Osteocyte (in vitro differentiated cells): ENCODE measurements at places on chromosomes 11 and 22. TPM values are rescaled to one million over a fixed set of nuclear protein-coding genes. Genes with fewer than 3 reads are reported as not detected.

DNA sequence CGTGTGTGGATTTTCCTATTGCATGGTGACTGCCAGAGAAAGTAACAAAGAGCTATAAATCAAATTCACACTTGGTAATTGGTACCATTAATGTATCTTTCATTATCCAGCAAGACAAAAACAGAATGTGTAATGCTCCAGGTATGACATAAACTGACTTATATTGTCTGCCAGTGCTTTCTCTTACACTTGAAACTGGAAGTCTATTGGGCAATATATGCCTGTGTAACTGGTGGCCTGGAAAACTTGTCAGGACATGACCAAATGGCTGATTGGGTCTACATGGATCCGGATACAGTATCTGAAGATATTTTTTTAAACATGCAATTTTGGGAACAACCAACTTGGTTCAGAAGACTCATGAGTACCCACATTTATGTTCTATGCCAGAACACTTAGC, 174.6 kb upstream of the ARHGAP42 start:
- peaks cover 15% of the 10 kb centered on the region for H3K4me1 ChIP-seq
- H3K27ac ChIP-seq, result no peak overlapping the region
- H3K36me3 ChIP-seq, result no peaks in the 10 kb centered on the region

- no peak overlapping the region for H3K4me3 ChIP-seq
- no peaks in the 10 kb centered on the region for H3K36me3 ChIP-seq
- no peak overlapping the region for H3K27ac ChIP-seq
- H3K27me3 ChIP-seq, result peaks cover 4% of the 10 kb centered on the region
- H3K4me1 ChIP-seq, result peaks cover 34% of the 10 kb centered on the region
- no peak for DNase-seq
Measured at GRCh38 chr11:44857490-44858090, 93.1 kb downstream of the TP53I11 start.

- DNase-seq, result no peak
- no peaks in the 10 kb centered on the region for H3K27me3 ChIP-seq
- H3K4me3 ChIP-seq, result no peak overlapping the region
- peaks cover 2% of the 10 kb centered on the region for H3K4me1 ChIP-seq
- H3K36me3 ChIP-seq, result no peaks in the 10 kb centered on the region
Measured at GRCh38 chr11:126523441-126524205, 168.1 kb downstream of the ST3GAL4 start.

- H3K27ac ChIP-seq, result no peak overlapping the region
- no peak for DNase-seq
- no peak overlapping the region for H3K4me3 ChIP-seq
- H3K36me3 ChIP-seq, result no peaks in the 10 kb centered on the region
Measured at GRCh38 chr11:79030448-79030847, 410.4 kb downstream of the TENM4 start.

- H3K27ac ChIP-seq, result peak overlapping the region; percentile 70
- H3K4me1 ChIP-seq, result peaks cover 34% of the 10 kb centered on the region
- no peaks in the 10 kb centered on the region for H3K36me3 ChIP-seq
- no peak for DNase-seq
- no peak overlapping the region for H3K4me3 ChIP-seq
- no peaks in the 10 kb centered on the region for H3K27me3 ChIP-seq
Measured at GRCh38 chr11:128621601-128622501, 34.5 kb upstream of the ETS1 start.

DNA sequence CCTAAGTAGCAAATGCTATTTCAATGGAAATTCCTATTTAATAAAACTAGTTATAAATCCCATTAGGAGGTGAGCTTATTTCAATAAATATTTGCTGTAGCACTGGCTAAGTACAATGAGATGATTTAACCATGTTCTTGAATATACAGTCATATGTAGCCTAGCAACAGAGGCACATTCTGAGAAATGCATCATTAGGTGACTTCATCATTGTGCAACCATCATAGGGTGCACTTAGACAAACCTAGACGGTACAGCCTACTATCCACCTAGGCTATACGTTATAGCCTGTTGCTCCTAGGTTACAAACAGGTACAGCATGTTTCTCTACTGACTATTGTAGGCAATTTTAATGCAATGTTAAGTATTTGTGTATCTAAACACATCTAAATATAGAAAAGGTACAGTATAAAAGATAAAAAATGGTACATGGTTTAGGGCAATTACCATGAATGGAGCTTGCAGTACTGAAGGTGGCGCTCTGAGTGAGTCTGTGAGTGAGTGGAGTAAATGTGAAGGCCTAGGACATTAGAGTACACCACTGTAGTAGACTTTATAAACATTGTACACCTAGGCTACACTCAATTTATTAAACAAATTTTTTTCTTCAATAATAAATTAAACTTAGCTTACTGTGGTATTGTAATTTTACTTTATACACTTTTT, 350.1 kb downstream of the CASP12 start:
- H3K27me3 ChIP-seq, result no peaks in the 10 kb centered on the region
- no peaks in the 10 kb centered on the region for H3K36me3 ChIP-seq
- no peak for DNase-seq
- no peak overlapping the region for H3K27ac ChIP-seq

- H3K27me3 ChIP-seq, result no peaks in the 10 kb centered on the region
- DNase-seq, result no peak
- H3K4me3 ChIP-seq, result no peak overlapping the region
- H3K4me1 ChIP-seq, result no peaks in the 10 kb centered on the region
Measured at GRCh38 chr11:87463486-87464102, 425.9 kb downstream of the TMEM135 start.

- no peak overlapping the region for H3K27ac ChIP-seq
- no peaks in the 10 kb centered on the region for H3K4me1 ChIP-seq
- peaks cover 22% of the 10 kb centered on the region for H3K36me3 ChIP-seq
- DNase-seq, result no peak
Measured at GRCh38 chr11:117187007-117187406, 8.5 kb downstream of the SIDT2 start.

DNA sequence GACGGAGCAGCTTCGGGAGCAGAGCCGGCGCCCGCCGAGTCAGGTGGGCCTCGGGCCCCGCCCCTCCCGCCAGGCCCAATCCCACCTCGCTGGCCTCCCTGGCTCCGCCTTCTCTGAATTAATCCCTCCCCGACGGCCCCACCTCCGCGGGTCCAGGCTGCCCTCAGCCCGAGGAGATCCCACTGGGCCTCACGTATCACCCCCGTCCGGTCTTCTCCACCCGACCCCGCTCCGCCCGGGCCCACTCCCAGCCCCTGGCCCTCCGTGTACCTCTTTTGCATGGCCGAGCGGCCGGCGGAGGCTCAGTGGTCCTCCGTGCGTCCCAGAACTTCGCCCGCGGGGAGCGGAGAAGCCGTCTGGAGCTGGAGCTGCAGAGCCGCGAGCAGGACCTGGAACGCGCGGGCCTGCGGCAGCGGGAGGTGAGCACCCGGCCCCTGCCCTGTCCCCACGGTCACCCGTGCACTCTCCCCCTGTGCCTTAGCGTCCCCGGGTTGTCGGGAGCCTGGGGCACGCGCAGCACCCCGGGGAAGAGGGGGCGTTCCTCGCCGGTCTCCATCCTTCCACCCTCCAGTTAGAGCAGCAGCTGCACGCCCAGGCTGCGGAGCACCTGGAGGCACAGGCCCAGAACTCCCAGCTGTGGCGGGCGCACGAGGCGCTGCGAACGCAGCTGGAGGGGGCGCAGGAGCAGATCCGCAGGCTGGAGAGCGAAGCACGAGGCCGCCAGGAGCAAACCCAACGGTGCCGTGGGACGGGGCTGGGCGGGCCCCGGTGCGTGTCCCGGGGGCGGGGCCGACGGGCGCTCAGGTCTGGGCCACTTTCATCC, 2.2 kb upstream of the CD151 start:
- DNase-seq, result no peak
- peaks cover 67% of the 10 kb centered on the region for H3K4me1 ChIP-seq
- H3K4me3 ChIP-seq, result peak overlapping the region; percentile 58
- no peaks in the 10 kb centered on the region for H3K36me3 ChIP-seq

DNA sequence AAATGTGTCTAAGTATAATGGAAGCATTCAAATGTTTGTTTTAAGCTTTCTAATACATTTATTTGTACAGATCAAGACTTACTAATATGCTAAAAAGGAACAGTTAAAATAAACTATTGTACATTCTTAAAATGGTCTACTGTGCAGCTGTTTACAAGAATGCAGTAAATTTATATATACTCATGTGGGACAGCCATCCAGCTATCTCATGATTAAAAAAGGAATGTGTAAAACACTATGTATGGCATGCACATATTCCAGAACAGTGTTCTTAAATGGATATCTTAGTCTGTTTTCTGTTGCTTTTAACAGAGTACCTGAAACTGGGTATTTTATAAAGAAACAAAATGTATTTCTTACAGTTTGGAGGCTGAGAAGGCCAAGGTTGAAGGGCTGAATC, 30.2 kb upstream of the CSTF3 start:
- H3K27ac ChIP-seq, result no peak overlapping the region
- H3K36me3 ChIP-seq, result no peaks in the 10 kb centered on the region
- H3K27me3 ChIP-seq, result no peaks in the 10 kb centered on the region
- DNase-seq, result no peak
- H3K4me1 ChIP-seq, result no peaks in the 10 kb centered on the region
- no peak overlapping the region for H3K4me3 ChIP-seq

GRCh38 chr11:132311703-132312102, 941.3 kb downstream of the NTM start:
- no peaks in the 10 kb centered on the region for H3K27me3 ChIP-seq
- H3K27ac ChIP-seq, result no peak overlapping the region
- no peak for DNase-seq

GRCh38 chr22:19786959-19787848, 26.6 kb downstream of the TBX1 start:
- H3K27me3 ChIP-seq, result no peaks in the 10 kb centered on the region
- peaks cover 12% of the 10 kb centered on the region for H3K36me3 ChIP-seq
- no peak overlapping the region for H3K27ac ChIP-seq
- no peaks in the 10 kb centered on the region for H3K4me1 ChIP-seq
- DNase-seq, result no peak

- H3K4me3 ChIP-seq, result no peak overlapping the region
- H3K27ac ChIP-seq, result no peak overlapping the region
- H3K27me3 ChIP-seq, result no peaks in the 10 kb centered on the region
- peaks cover 31% of the 10 kb centered on the region for H3K4me1 ChIP-seq
Measured at GRCh38 chr11:76155500-76156227, 50.6 kb downstream of the WNT11 start.

- no peak overlapping the region for H3K4me3 ChIP-seq
- H3K36me3 ChIP-seq, result no peaks in the 10 kb centered on the region
- peaks cover 24% of the 10 kb centered on the region for H3K27me3 ChIP-seq
Measured at GRCh38 chr22:37165940-37166674, 16.4 kb upstream of the IL2RB start.

DNA sequence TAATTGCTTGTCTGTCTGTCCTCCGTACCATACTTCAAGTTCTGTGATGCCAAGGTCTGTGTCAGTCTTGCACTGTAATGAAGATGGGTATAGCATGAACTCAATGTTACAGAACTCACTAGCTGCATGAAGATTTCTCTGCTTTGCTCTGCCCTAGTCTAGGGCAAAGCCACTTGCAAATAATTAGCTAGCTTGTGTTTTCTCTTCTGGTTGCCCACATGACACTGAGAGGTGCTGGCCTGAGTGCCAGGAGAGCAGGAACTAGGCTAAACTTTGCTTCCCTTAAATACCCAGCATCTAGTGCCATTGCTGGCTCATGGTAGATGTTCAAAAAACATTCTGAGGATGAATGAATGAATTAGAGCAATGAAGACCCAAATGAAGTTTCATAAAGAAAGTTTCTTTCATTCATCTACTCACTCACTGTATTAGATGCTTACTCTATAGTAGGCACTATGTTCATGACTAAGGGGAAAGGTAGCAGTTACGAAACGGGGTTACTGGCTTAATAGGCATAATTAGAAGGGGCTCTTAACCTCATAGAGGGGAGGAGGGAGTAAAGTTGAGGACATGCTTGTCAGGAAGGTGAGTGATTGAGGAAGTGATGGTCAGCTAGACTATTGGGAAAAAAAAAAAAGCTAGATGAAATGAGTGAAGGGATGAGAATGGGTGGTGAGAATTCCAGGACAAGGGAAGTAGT, 4.4 kb upstream of the ENDOD1 start:
- peaks cover 38% of the 10 kb centered on the region for H3K4me1 ChIP-seq
- H3K36me3 ChIP-seq, result no peaks in the 10 kb centered on the region
- DNase-seq, result no peak
- H3K4me3 ChIP-seq, result no peak overlapping the region
- peaks cover 3% of the 10 kb centered on the region for H3K27me3 ChIP-seq
- H3K27ac ChIP-seq, result no peak overlapping the region

DNA sequence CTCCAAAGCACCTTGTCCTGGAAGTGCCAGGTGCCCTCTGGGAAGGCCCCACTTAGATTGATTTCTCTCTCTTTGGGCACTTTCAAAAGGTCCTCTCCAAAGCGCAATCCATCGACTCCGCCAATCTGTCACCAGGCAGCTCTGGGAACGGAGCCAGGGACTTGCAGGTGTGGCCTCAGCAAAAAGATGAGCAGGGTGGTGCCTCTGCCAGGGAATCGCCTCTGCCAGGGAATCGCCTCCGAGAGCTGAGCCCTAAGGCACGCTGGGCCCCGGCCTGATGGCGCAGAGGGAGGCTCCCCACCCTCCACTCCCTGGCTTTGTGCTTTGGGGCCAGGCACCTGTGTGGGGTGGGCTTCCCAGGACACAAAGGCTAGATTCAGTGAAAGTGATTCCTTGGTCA, 1391.3 kb downstream of the TBC1D22A start:
- H3K27ac ChIP-seq, result no peak overlapping the region
- no peak overlapping the region for H3K4me3 ChIP-seq
- no peaks in the 10 kb centered on the region for H3K36me3 ChIP-seq

DNA sequence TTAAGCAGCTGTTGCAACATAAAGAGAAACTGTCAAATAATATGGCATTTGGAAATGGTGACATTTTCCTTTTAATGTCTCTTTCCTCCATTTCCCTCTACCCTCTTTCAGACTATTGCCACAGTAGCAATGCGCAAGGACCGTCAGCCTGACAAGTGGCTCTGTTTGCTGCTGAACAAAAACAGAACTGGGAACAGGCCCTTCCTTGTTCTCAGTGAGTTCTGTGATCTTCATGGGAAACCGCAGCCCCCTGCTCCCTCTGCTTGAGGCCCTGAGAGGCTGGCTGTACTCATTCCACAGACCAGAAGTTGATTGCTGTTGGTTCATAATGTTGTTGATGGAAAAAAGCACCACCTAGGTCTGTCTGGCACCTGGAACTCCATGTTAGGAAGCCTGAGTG, 559.7 kb downstream of the OPCML start:
- no peak overlapping the region for H3K27ac ChIP-seq
- H3K4me3 ChIP-seq, result no peak overlapping the region
- H3K27me3 ChIP-seq, result peaks cover 11% of the 10 kb centered on the region
- DNase-seq, result peak; percentile 38
- no peaks in the 10 kb centered on the region for H3K36me3 ChIP-seq

WNT7B gene
- 2.3 and 2.7 TPM in 2 replicates for total RNA-seq

GAB4 gene
- total RNA-seq, result not detected in 2 replicates

SLC16A8 gene
- total RNA-seq, result not detected in 2 replicates

OR6T1 gene
- total RNA-seq, result not detected in 2 replicates

MPPED2 gene
- not detected in 2 replicates for total RNA-seq

ACCSL gene
- not detected in 2 replicates for total RNA-seq

A4GALT gene
- 29.9 and 32.8 TPM in 2 replicates for total RNA-seq

SMC1B gene
- total RNA-seq, result not detected in 2 replicates

PKNOX2 gene
- 78.7 and 89.3 TPM in 2 replicates for total RNA-seq

OR52E4 gene
- total RNA-seq, result not detected in 2 replicates

SCUBE2 gene
- total RNA-seq, result 1.9 and 3.3 TPM in 2 replicates

NLRP14 gene
- not detected in 2 replicates for total RNA-seq

MUC6 gene
- not detected in 2 replicates for total RNA-seq
